CD4-positive, alpha-beta T cell treated with Interleukin-21 for 1 hour (primary cell): ENCODE measurements at places on chromosomes 13 and 19.

- no peak for DNase-seq
Observed at GRCh38 chr13:89401264-89401675, 1730.1 kb downstream of the SLITRK5 start.

GRCh38 chr19:55118401-55118991 lies 1.1 kb upstream of the PPP1R12C start:
- DNase-seq = peak; percentile 33

DNA sequence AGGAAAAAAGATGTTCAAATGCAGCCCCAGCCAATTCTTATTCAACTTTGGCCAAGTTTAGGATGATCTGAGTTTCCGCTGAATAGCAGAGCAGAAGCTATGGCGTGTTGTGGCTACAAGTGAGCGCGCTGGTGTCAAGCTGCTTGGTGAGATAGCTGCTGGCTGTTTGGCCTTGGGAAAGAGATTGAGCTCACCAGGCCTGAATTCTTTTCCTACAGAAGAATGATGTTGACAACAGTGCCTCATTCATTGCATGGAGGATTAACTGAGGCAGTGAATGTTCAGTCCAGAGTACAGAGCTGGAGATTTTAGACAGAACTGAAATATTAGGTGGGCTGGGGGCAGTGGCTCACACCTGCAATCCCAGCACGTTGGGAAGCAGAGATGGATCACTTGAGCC lies 31.5 kb upstream of the MAP3K10 start:
- DNase-seq = no peak

DNA sequence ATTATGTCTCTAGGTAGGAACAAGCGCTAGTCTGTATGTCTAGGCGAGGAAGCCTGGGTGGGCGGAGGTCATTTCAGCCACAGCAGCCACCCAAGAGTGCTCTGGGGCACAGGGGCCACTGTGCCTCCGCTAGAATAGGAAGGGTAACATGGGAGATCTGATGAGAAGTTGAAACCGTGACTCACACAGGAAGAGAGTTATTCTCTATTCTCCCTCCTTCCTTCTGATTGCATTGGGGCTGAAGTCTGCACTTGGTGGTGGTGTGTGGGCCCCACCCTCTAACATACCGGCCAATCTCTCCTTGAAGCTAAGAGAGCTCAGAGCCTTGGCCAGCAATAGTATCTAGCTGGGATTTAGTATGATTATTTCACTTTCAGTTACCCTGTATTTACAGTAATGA lies 20.3 kb upstream of the GGACT start:
- peak; percentile 24 for DNase-seq

GRCh38 chr19:29315556-29316190 lies 102.7 kb upstream of the UQCRFS1 start:
- no peak for DNase-seq

DNA sequence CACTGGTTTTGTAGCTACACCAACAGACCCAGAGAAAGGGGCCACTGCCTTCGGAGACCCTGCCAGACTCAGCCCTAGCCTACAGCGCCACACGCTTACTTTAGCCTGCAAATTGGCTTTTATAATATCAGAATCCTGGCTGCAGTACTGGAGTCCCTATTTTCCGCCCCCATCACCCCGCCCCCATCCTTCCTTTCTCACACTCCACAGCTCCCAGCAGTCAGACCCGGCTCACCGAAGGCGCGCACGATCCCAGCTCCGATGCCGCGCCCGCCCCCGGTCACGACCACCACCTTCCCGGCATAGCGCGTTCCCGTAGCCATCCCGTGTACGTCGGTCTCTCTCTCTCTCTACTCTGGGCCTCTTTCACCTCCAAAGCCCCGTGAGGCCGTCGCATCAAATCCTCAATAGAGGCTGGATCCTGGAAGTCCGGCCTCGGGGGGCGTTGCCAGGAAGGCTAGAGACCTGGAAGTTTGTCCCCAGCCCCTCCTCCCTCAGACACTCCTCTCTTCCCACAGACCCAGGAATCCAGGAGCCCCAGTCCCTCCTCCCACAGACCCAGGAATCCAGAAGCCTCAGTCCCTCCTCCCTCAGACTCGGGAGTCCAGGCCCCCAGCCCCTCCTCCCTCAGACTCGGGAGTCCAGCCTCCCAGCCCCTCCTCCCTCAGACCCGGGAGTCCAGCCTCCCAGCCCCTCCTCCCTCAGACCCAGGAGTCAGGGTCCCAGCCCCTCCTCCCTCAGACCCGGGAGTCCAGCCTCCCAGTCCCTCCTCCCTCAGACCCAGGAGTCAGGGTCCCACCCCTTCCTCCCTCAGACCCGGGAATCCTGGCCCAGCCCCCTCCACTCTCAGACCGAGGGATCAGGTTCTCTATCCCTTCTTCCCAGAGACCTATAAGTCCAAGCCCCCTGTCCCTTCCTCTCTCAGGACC lies at the start of gene HSD17B14:
Gene HSD17B14 (minus strand): TSS at position 403 of the 929 bp plus-strand sequence. CDS start 80 bp downstream, at position 323.
- DNase-seq = no peak

- DNase-seq = no peak
Observed at GRCh38 chr13:51246025-51246417, 23.8 kb downstream of the FAM124A start.

DNA sequence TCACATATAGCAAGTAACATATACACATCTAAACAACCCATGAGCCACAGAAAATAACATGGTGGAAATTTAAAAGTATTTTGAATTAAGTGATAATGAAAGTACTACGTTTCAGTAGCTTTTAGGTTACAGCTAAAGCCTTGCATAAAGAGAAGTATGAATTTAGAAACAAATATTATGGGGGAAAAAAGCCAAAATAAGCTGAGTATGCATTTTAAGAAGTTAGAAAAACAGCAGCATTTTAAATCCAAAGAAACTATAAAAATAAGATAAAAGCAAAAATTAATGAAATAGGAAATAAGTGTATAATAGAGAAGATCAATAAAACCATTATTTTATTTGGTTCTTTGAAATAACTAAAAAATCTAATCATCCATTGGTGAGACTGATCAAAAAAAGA lies 89.8 kb upstream of the ARHGEF7 start:
- no peak for DNase-seq
